ENCODE measurements at places on chromosomes 3 and 15.

GRCh38 chr3:128285042-128285966, 132.0 kb downstream of the EEFSEC start:
- no peak for DNase-seq

GRCh38 chr15:29090617-29091466, 178.8 kb downstream of the NSMCE3 start:
- DNase-seq = peak; percentile 24

- DNase-seq = peak; percentile 84
Measured at GRCh38 chr3:184345317-184346144, 8.1 kb downstream of the FAM131A start.

DNA sequence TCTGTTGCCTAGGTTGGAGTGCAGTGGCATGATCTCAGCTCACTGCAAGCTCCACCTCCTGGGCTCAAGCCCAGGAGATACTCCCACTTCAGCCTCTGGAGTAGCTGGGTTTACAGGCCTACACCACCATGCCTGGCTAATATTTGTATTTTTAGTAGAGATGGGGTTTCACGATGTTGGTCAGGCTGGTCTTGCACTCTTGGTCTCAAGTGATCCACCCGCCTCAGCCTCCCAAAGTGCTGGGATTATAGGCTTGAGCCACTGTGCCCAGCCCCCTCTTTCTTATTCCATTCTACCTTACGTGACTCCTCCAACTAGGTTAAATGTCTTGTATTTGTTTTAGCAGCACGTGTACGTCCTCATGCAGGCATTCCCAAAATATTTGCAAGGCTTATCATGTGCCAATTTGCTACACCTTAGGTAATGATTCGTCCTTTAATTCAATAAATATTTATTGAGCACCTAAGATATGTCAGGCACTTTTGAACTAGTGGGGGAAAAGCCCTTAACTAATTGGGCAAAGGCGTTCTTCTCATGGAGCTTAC, 14.9 kb upstream of the MAGI1 start:
- no peak for DNase-seq

DNA sequence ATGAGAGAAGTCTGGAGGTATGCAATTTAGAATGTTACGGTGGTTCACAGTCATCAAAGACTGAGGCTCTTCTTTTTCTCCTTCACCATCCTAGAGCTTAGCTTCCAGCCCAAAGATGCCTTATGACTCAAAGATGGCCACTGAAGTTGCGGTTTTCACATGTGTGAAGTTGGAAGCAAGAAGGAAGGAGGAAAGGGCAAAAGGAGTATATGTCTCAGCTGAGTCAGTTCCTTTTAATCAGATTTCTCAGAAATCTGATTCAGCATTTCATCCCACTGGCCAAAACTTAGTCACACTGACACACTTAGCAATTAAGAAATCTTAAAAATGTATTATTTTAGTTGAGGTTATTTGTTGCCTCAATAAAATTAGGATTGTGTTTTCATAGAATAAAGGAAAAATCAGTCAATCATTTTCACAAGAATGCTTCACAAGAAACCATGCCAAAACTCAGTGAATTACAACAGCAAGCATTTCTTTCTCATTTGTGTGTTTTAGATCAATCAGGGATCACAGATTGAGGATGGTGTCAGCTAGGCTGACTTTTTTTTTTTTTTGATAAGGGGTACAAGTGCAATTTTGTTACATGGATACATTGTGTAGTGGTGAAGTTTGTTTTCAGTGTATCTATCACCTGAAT, 211.1 kb upstream of the GADL1 start:
- DNase-seq = peak; percentile 38

DNA sequence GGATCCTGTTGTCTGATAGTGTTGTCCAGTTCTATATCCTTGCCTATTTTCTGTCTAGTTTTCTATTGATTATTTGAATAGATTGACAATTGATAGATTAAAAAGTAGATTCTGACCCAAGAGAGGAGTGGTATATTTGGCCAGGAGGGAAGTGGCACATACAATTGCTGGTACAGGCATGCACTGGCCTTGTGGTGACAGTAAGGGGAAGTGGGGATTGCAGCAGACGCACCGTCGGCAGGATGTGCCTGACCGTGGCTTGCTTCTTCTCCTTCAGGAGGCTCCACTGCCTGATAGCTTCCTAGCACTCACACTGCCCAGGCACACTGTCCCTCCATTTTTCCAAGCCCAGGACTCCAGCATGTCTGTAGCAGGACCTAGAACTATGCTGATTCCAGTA, 10.5 kb downstream of the GABRG3 start:
- no peak for DNase-seq

DNA sequence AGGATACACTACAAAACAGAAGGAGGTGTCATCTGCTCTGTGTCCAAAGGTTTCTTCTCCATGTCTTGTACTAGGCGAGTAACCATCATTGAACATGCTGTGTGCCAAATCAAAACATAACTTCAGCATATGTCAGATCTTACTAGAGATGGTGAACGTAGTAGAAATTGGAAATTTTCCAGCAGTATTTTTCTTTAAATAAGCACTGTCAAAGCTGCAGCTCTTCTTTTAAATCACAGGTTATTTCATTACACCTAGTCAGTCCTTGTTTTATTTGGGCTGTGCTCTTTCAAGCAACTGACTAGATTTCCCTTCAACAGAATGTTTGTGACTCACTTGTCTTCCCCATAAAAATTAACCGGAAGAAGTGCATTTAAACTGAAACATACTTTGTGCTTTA, 46.5 kb downstream of the MSL2 start:
- DNase-seq = peak; percentile 27

DNA sequence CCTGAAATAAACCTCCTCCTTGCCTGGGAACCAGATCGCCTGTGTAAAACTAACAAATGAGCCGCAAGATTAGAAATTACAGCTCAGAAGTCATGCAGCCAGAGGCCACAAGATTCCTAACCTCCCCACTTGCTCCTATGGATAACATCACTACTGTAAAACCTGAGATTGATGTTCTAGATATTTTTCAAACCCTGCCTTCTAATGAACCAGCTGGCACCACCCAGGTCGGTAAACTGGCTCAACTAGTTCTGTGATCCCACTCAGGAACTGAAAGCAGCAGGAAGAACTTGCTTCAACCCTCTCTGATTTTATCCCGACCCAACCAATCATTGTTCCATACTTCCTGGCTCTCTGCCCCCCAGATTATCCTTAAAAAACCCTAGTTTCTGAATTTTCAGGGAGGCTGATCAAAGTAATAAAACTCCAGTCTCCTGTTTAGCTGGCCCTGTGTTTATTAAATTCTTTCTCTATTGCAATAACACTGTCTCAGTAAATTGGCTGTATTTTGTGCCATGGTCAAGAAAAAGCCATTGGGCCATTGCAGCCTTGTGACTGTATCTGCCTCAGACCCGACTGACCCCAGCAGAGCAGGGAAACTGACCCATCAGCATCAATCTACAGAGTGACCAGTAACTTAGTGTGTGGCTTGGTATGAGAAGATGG, 98.9 kb downstream of the RPLP1 start:
- no peak for DNase-seq

DNA sequence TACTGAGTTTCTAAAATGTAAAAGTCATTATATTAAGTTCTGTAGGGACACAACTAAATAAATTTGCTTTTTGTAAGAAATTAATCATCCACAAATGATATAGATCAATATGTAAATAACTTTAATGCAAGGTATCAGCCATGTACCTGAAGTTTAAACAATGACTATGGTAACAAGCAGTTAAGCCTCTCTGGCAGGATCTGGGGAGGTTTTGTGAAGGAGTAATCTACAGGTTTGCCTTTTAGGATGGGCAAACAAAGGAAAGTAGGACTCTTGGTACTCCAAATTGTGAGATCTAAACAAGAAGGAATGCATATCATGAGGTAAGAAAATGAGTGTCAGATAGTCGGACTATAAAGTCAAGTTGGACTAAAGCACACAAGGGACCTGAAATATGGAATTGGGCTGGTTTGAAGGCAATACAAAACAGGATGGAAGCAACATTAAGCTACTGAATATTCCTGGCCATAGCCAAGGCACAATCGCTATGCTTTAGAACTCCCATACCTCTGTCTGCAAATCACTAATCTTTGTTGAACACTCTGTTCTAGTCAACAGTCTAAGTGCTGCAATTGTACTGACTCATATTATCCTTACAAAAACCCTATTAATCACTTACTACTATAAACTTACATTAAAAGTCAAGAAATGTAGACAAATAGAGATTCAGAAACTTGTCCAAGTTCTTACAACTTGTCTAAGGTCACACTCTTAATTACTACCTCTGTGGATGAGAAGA, 412.8 kb downstream of the DIPK2A start:
- DNase-seq = no peak

DNA sequence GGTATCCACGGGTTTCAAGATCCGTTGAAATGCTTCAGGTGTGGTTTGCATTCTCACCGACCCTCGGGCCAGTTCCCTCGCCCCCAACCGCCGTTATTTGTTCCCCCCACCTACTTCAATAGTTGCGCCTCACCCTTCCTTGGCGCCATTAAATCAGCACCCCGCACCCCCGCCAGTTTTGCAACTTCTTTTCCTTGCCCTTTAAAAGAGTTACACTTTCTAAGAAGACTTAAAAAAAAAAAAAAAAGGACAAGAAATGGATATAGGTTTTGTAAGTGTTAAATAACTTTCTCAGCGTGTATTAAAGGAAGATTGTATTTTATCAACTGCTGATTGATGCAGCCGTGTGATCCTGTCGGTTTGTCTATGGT, 87.2 kb downstream of the NR2F2 start:
- no peak for DNase-seq

GRCh38 chr3:133158686-133159085, 120.5 kb downstream of the TMEM108 start:
- no peak for DNase-seq

- DNase-seq = no peak
Measured at GRCh38 chr3:42689421-42690014, 4.2 kb downstream of the KLHL40 start.

- DNase-seq = no peak
Measured at GRCh38 chr3:19248143-19248542, 99.8 kb downstream of the KCNH8 start.

DNA sequence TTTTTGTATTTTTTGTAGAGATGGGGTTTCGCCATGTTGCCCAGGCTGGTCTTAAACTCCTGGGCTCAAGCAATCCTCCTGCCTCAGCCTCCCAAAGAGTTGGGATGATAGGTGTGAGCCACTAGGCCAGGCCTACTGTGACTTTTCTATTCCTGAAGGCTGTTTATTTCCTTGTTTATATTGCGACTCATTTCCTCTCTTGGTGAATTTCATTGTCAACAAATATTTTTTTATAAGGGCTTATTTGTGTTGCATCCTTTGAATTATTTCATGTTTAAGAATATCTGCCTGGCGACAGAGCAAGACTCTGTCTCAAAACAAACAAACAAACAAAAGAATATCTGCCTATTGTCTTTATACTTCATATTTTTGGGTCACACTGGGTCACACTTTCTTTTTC, 29.4 kb upstream of the MCCC1 start:
- no peak for DNase-seq

- DNase-seq = peak; percentile 53
Measured at GRCh38 chr15:28098766-28099554, at the start of gene OCA2. Gene OCA2 (minus strand): TSS chr15:28099315. CDS start chr15:28081874, 17,441 bp downstream.

- no peak for DNase-seq
Measured at GRCh38 chr15:92343924-92344643, 49.6 kb upstream of the ST8SIA2 start.

GRCh38 chr15:78054966-78055365, 22.5 kb downstream of the TBC1D2B start:
- DNase-seq = no peak

GRCh38 chr15:31758126-31758525, 272.2 kb upstream of the CHRNA7 start:
- DNase-seq = no peak

- DNase-seq = no peak
Measured at GRCh38 chr3:120652896-120653545, 29.0 kb downstream of the HGD start.

GRCh38 chr15:68550498-68551295, 28.1 kb upstream of the CORO2B start:
- peak; percentile 51 for DNase-seq

- peak; percentile 25 for DNase-seq
Measured at GRCh38 chr15:80779658-80780415, 667 bp downstream of the CEMIP start.

DNA sequence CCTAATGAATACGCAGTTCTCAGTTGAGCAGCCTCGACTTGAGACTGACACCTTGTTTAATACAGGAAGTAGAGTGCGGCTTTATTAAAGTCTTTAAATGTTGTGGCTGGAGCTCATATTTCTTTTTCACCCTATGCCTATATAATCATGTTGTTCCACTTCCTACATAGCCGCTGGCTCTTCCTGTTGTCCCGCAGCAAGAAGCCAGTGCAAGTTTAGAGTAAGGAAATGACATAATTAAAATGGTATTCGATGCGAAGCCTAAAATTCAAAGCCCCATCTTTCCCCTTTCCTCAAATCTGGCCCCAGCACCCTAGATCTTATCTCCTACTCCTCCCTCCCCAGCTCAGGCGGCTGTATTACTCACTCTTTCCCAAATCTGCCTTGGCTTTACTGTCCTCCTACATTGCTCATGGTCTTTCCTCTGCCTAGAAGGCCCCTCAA, 7.5 kb upstream of the PHLDB2 start:
- no peak for DNase-seq

DNA sequence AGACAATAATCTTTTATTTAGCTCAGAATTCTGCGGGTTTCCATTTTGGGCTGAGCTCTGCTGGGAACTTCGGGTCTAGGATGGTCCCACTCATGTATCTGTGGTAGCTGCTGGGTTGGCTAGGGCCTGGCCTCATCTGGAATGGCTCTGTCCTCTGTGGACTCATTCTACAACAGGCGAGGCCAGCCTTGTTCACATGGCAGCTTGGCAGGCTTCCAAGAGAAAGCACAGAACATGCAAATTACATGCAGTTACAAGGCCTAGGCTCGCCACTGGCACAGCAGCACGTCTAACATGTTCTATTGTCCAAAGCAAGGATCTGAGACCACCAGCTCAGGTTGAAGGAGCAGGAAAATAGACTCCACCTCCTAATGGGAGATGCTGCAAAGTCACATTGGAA, 431.4 kb downstream of the PDCD6IP start:
- no peak for DNase-seq

DNA sequence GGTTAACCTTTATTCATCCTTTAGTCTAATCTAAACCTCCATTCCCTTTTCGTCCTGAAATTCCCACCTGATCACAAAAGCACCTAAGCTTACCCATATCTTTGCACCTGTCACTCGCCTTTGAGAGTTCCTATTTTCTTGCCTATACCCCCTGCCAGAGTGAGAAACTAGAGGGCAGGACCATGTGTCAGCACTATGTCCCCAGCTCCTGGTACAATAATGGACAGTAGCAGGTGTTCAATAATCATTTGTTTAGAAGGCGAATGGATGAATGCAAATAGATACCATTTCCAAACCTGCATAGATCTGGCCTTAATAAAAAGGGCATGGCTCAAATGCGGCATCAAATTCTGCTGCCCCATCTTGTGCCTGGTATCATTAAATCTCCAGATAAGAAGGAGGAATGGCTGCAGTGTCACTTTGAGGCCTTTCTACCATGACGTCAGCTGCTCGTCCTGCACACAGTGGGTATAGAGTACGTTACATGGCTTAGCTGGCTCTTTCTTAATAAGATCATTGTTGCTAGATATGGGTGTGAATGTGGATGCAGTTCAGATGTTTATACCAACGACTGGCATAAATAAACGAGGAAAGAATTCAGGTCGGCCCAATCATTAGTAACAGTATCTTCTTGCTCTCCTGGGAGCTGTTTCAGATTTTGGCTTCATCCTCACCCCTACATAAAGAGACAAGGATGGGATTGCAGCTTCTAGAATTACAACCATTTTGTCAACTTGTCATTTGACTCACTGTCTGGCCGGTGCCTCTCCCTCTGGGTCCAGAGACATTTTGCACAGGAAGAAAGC, 148.7 kb downstream of the RORA start:
- no peak for DNase-seq

All from ACHN (cell line).